ENCODE measurements at places on chromosomes 6 and 20.

DNA sequence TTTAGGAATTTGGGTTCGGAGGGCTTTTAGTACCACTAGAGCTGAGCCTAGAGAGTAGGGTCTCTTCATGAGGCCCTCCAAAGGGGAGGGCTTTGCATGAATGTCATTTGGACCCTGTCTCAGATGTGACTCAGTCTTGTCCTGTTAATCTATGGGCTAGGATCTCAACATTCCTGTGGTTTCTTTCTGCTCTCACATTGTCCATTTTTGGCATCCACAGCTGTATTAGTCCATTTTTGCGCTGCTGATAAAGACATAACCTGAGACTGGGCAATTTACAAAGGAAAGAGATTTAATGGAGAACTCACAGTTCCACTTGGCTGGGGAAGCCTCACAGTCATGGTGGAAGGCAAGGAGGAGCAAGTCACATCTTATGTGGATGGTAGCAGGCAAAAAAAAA is 61.0 kb downstream of the CRYBG1 start:
- DNase-seq = no peak

- DNase-seq = no peak
Measured at GRCh38 chr20:57153238-57153905, 113.1 kb downstream of the BMP7 start.

GRCh38 chr20:61056627-61057442 is 195.2 kb upstream of the CDH4 start:
- DNase-seq = no peak

GRCh38 chr6:4355241-4355640 is 219.9 kb upstream of the ECI2 start:
- DNase-seq = no peak

DNA sequence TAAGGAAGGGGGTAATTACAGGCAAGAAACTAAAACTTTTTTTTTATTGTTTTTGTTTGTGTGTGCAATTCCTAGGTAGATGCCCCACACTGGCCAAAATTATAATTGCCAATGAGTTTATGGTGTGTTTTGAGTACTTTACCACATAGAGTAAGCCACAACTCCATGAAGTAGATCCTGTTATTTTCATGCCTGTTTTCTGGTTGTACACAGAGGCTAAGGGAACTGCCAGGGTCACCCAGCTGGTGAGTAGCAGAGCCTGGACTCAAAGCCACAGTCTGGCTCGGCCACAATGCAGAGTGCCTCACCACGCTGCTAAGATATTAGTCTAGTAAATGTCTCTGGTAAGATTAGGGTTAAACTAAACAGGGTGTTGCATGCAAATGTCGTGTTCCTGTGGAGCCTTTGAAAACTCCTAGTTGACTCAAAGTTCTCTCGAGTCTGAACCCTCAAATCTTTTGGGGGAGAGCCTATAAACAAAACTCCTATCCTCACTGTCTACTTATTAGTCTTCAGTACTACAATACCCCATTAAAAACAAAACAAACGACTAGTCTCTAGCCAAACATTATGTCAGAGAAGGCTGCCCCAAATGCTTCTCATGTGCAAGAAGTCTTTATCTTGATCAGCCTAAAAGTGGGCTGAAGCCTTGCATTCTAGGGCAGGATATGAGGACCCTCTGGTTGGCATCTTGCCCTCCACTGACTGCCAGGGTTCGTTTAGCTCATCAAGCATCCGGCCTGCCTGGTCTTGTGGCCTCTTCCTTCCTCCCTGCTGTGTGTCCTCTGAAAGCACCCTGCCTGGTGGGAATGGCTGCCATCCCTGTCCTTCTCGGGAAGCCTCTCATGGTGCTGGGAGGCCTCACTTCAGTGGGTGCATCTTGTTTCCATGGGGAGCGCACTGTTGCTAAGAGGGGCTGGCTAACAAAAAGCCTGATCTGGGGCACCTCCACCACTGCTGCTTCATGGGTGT is 4.2 kb downstream of the DUSP22 start:
- DNase-seq = no peak

Measured in activated CD8-positive, alpha-beta memory T cell treated with anti-CD3 and anti-CD28 coated beads for 4 hours (primary cell).